ENCODE measurements at places on chromosomes 7 and 10. TPM values are rescaled to one million over a fixed set of nuclear protein-coding genes. Genes with fewer than 3 reads are reported as not detected.
A peak's percentile ranks its signal among the peaks of the same experiment; 100 is the strongest.

GRCh38 chr10:110069502-110069982 lies 61.8 kb downstream of the ADD3 start:
- DNase-seq = no peak

- DNase-seq = peak; percentile 99
Observed at GRCh38 chr7:94374721-94375566, 19.8 kb upstream of the COL1A2 start.

GRCh38 chr10:4188406-4188805 lies 403.4 kb upstream of the KLF6 start:
- no peak for DNase-seq

- no peak for DNase-seq
Observed at GRCh38 chr7:22872096-22872807, 49.6 kb upstream of the TOMM7 start.

GRCh38 chr10:94645285-94645684 lies 38.2 kb upstream of the CYP2C18 start:
- no peak for DNase-seq

DNA sequence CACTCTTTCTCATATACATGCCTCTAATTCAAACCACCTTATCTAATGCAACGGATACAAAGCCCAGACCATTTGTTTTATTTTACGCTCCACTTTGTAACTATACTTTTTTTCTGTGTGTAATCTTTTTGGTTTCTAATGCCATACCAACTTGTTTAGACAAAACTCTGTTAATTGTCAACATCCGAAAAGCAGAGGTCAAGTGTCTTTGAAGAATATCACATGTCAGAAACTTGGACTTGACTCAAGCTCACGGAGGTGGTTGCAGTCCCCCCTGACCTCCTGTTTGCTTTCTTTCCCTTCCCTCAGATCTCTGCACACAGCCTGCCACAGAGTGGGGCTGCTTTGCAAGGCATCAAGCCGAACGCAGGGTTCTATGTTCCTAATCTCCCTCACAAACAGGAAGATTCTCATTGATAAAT lies 698.9 kb downstream of the PARD3 start:
- DNase-seq = peak; percentile 36

DNA sequence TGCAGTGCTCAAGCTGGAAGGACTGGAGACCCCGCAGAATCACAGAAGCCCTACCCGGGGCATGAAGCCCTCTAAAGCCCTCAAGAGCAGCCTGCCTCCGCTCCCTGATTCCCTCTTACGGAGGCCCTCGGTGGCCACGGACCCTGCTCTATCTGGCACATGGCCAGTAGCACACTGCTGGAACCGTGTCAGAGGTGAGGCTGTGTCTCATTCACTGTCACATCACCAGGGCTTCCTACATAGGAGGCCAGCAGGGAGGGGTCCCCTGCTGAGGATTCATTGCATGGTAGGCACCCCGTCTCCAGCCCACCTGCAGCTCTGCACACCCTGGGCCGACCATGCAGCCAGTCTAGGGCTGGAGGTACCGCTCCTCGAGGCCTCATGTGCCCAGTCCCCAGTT lies 259.2 kb downstream of the TNS3 start:
- DNase-seq = no peak

DNA sequence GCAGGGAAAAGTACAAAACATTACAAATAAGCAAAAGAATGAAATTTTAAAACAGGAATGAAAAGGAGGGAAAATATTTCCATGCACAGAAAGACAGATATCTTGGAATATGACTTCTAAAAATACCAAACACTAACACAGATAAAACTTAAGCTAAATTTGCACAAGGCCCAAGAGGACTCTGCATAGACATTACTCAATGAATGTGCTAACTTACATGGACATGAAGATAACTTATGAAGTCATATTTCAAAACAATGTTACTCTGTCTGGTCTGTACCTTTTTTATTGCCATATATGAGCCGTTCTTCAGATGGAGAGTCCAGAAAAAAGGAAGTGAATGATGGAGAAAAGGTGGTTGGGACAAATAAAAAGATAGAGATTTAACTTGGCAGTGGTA lies 15.0 kb upstream of the MSS51 start:
- DNase-seq = no peak

DNA sequence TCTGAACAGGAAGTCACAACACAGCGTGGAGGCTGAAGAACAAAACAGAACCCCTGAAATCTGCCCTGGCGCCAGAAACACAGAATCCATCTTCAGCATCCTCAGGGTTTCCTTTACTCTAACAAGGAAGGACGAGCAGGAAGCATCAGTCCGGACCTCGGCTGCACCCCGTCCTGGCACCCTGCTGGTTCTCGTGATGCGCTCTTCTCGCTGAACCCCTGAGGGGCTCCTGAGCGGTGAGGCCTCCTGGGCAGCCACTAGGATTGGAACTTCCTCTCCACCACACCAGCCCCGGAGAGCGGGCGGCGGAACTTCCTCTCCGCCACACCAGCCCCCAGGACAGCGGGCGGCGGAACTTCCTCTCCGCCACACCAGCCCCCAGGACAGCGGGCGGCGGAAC lies 461.9 kb downstream of the PTPRN2 start:
- DNase-seq = no peak

- no peak for DNase-seq
Observed at GRCh38 chr10:72744566-72744965, 52.6 kb downstream of the MCU start.

GRCh38 chr7:159240962-159241361 lies 96.3 kb upstream of the VIPR2 start:
- DNase-seq = no peak

- DNase-seq = no peak
Observed at GRCh38 chr7:7489546-7489945, 46.1 kb downstream of the COL28A1 start.

DNA sequence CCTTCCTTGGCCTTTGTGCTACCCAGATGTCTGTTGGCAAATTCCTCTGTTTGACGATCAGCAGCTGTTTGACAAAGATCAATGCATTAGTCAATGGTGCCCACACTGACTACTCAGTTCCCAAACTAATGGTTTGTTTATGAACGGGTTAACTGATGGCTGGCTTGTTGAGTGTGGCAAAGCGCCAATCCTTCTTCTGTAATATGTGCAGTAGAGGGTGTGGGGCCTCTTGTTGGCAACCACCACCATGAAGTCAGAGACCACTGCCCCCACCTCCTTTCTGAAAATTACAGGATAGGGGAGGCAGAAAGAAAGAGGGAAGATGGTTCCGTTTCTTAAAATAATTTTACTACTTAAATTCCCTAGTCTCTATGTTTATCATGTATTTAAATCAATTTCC lies 2.6 kb upstream of the PLCE1 start:
- DNase-seq = no peak

DNA sequence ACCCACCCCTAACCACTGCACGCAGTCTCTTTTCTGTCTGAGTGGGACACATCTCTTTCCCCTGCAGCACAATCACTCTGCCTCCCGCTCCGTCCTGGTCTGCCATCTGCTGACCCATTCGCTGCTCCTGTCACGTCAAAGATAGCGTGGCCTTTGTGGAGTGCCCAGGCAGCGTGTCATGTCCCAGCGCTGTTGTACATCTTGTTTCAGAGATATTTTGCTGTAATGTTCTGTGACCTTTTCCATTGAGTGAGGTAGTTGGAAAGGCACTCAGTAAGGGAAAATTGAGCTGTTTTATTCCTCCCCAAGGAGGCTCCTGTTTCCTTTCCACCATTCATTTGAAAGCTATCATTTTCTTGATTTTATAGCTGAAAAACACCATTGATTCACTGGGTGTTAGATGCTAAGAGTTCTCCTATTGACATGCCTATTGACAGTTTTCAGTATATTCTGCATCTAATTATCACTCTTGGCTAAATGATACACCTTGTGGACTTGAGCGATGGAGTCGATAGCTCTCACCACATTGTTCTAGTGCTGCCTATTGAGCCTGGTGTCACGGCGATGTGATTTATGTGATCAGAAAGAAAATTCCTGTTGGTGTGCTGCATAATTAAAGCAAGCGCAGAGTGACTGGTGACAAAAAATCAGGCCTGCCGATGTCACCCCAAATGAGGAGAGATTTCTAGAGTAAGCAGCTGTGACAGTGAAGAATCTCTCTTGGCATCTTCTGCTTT lies 372.6 kb downstream of the LRMDA start:
- DNase-seq = no peak

DNA sequence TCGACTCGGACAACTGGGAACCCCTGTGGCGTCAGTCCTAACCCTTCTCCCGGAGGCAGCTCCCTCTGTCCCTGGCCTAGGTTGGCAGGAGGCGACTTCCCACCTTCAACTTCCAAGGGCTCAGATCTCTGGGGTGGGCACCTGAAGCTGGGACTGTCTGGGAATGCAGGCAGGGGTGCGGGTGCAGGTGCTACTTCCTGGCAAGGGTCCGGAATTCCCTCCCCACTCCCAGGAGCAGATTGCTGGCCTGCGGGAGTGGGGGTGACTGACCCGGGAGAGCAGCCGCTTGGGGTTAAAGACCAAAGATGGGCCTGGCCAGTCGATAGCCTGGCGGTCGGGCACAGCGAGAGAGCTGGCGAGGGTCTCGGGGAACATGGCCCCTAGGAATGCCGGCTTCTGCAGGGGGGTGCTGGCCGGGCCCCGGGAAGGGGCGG lies 387 bp downstream of the EPHA1 start:
- DNase-seq = no peak

DNA sequence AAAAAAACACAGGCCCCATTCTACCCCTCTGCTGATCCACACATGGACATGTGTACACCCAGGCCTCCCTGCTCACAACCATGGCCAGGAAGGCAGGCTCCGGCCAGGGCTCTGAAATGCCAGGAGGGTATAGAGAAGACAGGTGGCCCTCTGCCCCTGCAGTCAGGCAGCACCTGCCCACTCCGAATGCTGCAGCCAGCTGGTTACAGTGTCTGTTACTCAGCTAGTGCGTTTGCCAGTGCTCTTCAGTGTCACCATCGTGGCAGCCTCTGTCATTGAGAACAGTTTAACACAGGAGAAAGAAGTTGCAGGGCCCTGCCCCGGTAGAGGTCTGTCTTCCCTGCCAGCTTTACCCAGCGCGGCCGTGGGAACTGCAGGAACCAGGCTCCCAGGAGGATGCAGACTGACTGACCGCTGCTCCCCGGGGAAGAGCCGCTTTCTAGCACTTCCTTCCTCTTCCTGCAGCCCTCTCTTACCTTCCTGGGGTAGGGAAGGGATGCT lies 128.8 kb upstream of the FAM20C start:
- DNase-seq = no peak

DNA sequence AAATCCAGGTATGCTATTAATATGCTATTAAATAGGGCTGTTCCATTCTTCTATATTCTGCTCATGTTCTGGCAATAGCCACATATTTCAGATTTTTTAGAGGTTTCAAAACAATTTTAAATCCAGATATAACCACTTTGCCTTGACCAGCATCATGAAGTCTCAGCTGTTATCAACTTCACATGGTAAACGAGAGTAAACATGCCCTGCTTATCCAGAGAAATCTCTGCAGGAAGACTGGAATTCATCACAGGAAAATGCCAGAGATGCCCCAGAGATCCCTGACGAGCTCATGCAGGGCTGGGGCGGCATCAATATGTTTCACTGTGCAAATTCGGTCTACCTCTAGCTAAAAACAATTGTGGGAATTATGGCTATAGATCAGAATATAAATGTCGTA lies 126.5 kb downstream of the FANK1 start:
- no peak for DNase-seq

DNA sequence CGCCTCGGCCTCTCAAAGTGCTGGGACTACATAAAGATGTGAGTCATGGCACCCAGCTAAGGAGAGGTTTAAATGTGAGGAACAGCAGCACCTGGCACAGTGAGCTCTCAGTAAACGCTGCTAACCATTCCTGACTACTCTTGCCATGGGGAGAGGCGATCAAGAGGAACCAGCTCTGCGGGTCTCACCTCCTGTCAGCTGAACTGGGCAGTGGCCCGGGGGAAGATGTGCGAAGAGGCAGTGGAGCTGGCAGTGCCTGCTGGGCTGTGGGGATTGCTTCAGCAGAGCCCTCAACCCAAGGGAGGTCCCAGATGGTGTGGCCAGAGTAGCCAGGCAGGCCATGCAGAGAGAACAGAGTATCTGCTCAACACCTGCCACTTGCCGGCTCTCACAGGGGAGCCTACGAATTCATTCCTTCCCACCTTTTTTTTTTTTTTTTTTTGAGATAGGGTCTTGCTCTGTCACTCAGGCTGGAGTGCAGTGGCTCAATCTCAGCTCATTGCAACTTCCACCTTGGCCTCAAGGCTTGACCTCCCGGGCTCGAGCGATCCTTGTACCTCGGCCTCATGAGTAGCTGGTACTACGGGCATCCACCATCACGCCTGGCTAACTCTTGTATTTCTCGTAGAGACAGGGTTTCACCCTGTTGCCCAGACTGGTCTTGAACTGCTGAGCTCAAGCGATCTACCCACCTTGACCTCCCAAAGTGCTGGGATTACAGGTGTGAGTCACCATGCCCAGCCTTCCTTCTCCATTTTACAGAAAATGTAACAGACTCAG lies 6.8 kb downstream of the POLM start:
- no peak for DNase-seq

- DNase-seq = no peak
Observed at GRCh38 chr7:150716939-150717338, 526 bp downstream of the GIMAP1 start.

DNA sequence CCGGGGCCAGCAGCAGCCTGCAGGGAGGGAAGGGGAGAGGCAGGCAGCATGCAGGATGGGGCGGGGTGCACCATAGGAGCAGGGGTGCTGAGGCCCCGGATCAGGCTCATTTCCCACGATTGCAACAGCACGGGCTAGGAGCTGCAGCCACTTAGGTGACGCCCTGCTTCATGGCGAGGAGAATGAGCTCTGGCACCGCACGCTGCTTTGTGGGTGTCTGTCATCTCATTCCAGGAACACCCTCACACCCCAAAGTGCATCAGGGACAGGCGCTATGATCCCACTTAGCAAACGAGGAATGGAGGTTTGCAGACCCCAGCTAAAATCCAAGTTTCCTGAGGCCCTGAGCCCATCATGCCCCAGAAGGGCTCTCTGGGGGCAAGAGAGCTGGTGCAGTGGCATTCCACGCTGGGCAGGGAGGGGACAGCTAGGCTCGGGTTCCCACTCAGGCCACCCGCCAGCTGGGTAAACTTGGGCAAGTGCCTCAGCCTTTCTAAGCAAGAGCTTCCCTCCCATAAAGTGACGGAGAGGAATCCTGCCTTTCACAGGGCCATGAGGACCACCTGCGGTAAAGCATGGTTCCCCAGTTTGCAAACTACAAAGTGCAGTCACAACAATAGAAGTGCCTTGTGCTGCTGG lies 9.3 kb downstream of the KCNH2 start:
- no peak for DNase-seq

- DNase-seq = no peak
Observed at GRCh38 chr7:141074997-141075396, 1.1 kb downstream of the TMEM178B start.

AGAP9 gene
- total RNA-seq = 2.0 TPM

SKAP2 gene
- 11.4 TPM for total RNA-seq

LRRTM3 gene
- total RNA-seq = 1.6 TPM

GARS1 gene
- 54.4 TPM for total RNA-seq

KCNH2 gene
- 0.99 TPM for total RNA-seq

SPOCK2 gene
- total RNA-seq = 0.79 TPM
